CD4-positive, alpha-beta T cell treated with Interleukin-21 for 1 hour (primary cell): ENCODE measurements at places on chromosomes 4 and X.

DNA sequence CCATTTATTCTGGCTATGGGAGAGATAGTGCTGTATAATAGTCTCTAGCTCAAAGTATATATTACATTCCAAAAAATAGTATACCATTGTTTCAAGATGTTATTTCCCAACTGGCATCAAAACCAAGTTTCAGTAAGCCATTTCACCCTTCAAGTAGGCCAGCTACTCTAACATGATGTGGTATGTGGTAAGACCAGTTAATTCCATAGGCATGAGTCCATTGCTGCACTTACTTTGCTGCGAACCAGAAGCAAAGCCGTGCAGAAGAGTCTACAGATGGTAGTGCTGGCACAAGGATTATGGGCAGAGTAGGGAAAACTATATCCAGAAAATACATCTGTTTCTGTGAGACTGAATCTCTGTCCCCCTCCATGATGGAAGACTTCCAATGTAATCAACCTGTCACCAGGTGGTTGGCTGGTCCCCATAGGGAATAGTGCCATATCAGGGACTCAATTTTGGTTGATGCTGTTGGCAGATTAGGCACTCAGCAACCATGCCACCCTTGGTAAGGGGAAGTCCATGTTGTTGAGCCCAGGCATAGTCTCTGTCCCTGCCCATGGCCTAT is 49.8 kb upstream of the HSD17B10 start:
- no peak for DNase-seq

- no peak for DNase-seq
These were observed 148.6 kb downstream of the GC start for GRCh38 chr4:71635139-71635748.

- DNase-seq, result peak; percentile 88
These were observed 4.5 kb downstream of the DTHD1 start for GRCh38 chr4:36285784-36286480.

DNA sequence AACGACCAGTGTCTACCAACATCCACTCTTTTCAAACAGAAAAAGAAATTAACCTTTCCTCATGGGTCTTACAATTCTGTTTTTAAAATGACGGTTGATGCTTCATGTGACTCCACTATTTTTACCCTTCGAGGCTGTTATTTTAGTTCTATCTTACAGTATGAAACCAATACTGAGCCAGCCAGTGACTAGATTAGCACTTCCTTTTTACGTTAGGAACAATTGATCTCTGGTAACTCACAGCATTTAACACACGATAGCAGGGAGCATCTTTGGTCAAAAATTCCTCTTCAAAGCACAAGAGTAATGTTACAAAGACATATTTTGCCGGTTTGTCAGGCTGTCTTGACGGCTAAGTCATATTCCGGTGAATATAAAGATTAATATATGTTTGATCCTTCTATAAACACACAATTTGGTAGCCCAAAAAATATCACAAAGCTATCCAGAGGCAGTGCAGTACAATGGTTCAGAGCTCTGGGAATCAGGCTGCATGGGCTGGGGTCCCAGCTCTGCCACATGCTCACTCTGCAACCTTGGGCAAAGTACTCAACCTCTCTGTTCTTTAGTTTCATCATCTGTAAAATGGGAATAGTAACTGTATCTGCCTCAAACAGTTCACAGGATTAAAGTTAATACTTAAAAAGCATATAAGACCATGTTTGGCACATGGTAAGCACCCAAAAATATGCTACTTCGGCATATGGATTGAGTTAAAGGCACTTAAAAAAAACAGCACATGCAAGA is 62.9 kb upstream of the TXK start:
- no peak for DNase-seq

DNA sequence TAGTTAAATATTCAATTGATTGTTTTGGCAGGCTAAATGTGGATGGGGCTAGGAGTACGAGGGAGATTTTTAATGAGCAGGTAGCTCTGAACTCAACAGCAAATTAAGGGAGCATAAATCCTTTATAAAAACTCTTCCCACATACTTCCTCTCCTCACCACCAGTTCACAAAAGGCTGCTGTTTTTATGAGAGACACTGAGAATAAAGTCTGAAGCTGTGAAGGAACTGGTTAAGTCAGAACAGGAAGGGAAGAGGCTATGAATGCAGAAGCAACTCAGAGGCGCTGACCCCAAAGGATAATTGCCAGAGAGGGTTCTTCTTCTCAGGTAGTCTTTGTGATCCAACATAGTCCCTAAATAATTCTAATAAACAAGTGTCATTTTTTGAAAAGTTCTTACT is 406.1 kb downstream of the GPM6A start:
- DNase-seq, result no peak

DNA sequence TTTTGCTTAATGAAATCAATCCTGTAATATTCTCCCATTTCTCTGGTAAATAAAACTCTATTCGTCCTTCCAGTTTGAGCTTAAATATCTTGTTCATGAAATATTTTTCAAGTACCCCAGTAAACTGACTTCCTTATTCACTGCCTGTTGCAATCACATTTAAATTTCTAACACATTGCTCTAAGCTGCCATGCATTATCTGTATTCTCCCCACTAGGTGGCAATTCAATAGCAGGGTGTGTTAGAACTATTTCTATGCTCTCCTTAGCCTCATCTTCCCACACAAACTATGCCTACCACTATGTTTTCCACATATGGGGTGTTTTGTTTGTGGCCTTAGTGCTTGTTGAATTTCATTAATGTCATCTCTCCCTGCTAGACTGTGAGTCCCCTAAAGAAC is 377.1 kb upstream of the HS3ST1 start:
- no peak for DNase-seq

GRCh38 chrX:71949844-71950445 is 39.3 kb downstream of the NHSL2 start:
- DNase-seq, result no peak

GRCh38 chrX:124736553-124737270 is 390.3 kb downstream of the SH2D1A start:
- DNase-seq, result peak; percentile 48

DNA sequence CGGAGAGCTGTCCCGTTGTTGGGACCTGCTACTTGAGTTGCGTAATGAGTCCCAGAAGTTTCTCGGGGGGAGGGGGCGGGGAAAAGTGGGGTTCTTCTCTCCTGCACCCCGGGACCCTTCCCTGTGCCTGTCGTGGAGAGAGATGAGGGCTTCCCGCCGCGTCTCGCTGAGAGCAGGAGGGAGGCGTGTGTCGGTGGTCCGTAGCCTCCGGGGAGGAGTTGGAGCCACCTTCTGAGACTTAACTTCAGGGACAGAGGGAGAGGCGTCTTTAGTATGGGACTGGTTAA is 698 bp downstream of the AFF1 start:
- no peak for DNase-seq

GRCh38 chr4:78863254-78863869 is 75.9 kb downstream of the PAQR3 start:
- DNase-seq, result no peak

DNA sequence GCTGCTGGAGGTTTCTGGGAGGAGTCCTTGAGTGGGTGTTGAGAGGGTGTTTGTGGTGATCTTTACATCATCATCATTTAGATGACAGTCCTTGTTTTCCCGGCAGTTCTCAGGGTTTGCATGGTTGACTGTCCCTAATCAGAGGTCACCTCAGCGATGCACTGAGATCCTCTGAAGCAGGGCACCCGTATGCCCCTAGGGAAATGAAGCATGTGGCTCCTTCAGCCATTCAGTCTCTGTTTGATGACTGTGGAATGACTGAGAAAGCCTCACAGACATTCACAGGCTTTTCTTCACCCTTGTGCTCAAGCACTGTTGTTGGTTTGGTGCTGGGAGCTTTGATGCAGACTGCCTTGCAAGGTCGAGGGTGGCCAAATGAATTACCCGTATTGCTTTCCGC is 474.7 kb downstream of the SPRY1 start:
- no peak for DNase-seq

DNA sequence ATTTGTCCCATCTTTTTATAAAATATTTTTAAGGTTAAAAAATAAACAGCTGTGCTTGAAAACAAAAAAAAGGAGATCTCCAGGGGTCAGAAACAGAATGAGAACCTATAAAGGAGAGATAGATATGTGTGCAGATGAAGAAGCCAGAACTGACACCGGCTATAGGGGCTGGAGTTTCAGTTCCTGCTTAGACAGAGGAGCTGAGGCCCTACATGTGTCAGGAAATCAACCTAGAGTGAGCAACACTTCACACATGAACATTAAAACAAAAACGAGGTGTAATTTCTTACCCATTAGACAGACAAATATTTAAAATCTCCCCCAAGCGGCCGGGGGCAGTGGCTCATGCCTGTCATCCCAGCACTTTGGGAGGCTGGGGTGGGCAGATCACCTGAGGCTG is 17.8 kb upstream of the HUWE1 start:
- DNase-seq, result no peak

GRCh38 chr4:11640584-11640983 is 211.9 kb upstream of the HS3ST1 start:
- DNase-seq, result no peak

DNA sequence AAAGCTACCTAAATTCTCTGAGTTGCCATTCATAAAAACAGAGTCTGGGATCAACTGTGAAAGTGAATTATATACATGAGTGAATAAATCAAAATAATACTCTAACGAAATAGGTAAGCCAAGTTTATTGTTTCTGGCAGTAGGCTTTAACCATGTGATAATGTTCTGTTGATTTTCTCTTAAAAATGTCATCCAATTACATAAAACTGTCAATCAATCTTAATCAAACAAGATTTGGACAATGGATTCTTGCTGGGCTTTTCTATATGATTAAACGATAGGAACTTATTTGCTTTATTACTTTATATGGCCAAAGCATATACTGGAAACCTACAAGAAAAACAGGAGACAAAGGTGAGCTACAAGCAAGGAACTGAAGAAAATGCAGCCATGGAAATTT is 148.8 kb downstream of the INPP4B start:
- no peak for DNase-seq

DNA sequence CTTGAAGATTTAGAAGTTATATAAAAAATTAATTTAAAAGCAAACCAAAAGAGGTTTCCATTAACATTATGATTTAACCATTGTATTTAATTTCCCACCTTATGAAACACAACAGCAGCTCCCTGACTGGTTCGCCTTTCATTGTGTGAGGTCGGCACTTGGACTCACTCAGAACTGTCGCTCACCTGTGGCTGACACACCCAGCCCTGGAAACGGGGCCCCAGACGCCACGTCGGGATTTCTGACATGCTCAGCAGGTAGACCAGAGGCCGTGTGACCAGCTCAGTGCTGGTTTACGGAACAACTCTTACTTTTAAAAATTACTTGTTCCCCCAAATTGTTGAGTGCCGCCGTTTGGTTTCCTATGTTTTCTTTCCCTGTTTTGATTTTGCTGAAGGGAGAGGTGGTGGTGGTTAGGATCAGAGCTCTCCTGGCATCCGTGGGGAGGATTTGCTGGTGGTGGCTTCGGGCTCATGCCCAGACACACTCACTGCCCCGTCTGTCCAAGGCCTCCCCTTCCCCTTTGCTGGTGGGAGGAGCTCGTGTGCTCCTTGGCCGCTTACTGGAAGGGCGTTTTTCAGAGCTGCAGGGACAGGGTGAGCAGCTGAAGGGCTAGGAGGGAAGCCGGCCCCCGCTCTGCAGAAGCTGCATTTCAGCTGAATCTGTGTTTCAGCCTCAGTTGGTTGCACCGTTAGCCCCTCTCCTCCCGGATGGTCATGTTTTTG is 59.2 kb downstream of the CPLX1 start:
- no peak for DNase-seq

DNA sequence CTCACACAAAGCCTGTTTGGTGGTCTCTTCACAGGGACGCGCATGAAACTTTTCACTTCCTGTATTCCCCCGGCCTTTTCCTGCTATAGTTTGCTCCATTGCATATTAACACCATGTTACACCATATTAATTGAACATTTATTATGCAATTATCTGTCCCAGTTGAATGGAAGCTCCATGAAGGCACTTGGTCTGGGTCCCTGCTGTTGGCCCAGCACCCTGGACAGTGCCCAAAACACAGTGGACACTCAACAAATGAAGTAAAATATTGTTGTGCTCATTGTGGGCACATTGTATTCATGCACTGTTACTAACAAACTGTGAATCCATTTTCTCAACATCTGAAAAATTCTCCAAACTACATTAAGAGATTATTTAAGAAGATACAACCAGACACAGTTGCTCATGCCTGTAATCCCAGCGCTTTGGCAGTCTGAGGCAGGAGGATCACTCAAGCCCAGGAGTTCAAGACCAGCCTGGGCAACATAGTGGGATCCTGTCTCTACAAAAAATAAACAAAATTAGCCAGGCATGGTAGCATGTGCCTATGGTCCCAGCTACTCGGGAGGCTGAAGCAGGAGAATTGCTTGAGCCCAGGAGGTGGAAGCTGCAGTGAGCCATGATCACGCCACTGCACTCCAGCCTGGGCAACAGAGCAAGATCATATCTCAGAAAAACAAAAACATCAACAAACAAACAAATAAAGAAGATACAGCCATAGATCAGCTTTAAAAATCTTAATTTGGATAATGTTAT is 292.7 kb upstream of the TENM3 start:
- no peak for DNase-seq

- DNase-seq, result no peak
These were observed 8.4 kb upstream of the ELF4 start for GRCh38 chrX:130118441-130119311.

GRCh38 chr4:143441678-143442077 is 71.8 kb upstream of the SMARCA5 start:
- no peak for DNase-seq

GRCh38 chrX:69564665-69565064 is 51.2 kb upstream of the EDA start:
- DNase-seq, result no peak

- DNase-seq, result no peak
These were observed 9.1 kb upstream of the YTHDC1 start for GRCh38 chr4:68358988-68359387.

GRCh38 chrX:22135994-22136684 is 104.0 kb downstream of the PHEX start:
- DNase-seq, result peak; percentile 43
